ENCODE measurements at places on chromosomes 1 and 21. TPM values are rescaled to one million over a fixed set of nuclear protein-coding genes. Genes with fewer than 3 reads are reported as not detected.

DNA sequence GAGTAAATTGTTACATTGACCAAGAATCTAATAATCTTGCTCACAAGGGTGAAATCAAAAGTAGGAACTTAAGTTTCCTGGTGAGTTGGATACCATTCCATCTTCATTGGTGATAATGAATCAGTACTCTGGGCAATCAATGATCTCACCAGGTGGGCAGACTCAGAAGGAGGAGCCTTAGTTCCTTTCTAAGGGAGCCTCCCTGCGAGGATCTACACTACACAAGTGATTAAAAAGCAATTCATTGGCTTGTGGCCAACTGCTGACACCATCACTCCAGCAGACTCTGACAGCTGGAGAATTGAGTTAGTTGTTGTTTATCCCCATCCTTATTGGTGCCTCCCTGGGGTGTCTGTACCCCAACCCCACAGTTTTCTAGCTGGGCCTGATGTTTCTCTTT is 84.1 kb upstream of the VANGL1 start:
- DNase-seq = no peak

- DNase-seq = no peak
Measured at GRCh38 chr21:44701541-44701940, 4.6 kb downstream of the KRTAP10-12 start.

The FCRL6 gene
- not detected for total RNA-seq

GRCh38 chr1:157198619-157199420 is 60.6 kb upstream of the ETV3 start:
- DNase-seq = no peak

Data from activated naive CD8-positive, alpha-beta T cell treated with anti-CD3 and anti-CD28 coated beads for 36 hours (primary cell).